Hematopoietic multipotent progenitor cell treated with erythropoietin and hydrocortisone succinate and interleukin-3 and kit ligand, for 4 days (in vitro differentiated cells): ENCODE measurements at places on chromosomes 1 and 21.

GRCh38 chr21:28485301-28486022 is 507.2 kb downstream of the LTN1 start:
- no peak for DNase-seq

- peak; percentile 90 for DNase-seq
Observed at GRCh38 chr1:207309745-207310273, 11.7 kb upstream of the CD55 start.

DNA sequence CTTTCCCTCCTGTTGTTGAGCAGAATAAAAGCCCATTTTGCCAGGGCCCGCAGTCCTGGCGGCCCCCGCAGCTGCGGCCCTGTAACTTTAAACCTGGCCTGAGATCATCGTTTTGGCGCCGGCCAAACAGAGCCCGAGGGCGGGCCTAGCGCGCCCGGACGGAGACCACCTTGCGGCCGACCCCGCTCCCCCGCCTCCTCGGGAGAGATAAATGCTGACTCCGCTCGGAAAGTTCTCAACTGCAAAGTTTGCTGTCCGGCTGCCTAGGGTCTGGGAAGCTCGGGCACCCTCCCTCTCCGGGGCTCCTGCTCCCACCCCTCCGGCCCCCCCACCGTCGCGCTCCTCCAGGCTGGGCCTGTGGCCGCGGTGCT is at the start of gene PDPN:
Gene PDPN, plus strand, starts transcription at position 238 of the 371 bp plus-strand sequence. CDS start 202 bp downstream, outside the sequence.
- DNase-seq, result no peak

GRCh38 chr1:17558541-17558940 is 19.0 kb downstream of the ARHGEF10L start:
- no peak for DNase-seq

- DNase-seq, result no peak
Observed at GRCh38 chr1:70819785-70820184, 227.8 kb downstream of the PTGER3 start.

- DNase-seq, result peak; percentile 90
Observed at GRCh38 chr1:179881642-179882252, 338 bp upstream of the TOR1AIP1 start.

- DNase-seq, result no peak
Observed at GRCh38 chr1:216306830-216307229, 116.4 kb downstream of the USH2A start.

GRCh38 chr1:40256401-40257084 is 1.5 kb upstream of the ZMPSTE24 start:
- DNase-seq, result no peak

GRCh38 chr1:86938450-86938849 is 24.0 kb downstream of the HS2ST1 start:
- DNase-seq, result no peak

DNA sequence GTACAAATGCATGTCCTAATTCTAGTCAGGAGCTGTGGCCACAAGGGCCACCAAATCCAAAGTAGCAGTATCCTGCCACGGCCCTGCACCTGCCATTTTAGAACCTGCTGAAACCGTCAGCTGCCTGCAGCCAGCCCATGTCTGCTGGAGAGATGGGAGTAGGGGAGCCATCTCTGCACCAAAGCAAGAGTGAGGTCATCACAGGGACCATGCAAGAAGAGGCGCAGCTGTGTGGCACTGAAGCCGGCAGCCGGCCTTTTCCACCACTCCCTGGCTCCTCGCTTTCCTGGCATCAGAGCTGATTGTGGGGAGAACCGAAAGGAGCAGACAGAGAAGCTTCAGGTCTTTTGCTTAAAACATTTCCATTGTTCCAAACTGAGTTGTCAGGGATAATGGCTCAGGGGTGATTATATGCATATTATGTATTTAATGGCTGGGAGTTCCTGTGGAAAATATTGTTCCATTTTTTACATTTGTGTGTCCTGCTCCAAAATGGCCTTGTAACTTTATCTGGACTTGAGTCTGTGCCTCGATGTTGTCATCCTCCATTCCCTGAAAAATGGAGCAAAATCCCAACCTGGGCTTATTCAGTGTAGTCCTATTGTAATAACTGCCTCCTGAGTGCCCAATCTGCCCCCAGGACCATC is 18.7 kb upstream of the NBL1 start:
- no peak for DNase-seq

DNA sequence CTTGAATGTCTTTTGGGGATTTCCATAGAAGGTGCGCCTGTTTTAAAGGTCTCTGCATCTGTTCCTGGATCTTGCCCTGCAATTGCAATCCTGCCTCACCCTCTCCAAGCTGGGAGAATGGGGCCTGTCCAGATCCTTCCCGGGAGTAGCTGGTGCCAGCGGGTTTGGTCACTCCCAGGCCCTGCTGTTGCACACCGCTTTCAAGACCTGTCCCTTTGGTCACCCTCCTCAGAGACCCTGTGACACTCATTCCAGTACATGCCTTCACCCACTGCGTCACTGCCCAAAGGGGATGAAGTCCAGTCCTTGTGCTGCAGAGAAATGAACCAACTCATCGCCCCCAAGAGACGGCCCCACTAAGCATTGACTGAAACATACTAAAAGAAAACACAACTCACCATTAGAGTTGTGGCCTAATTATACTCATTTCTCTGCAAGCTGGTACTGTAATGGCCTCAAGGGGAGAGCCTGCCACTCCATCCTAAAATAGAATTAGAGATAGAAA is 1.9 kb upstream of the IRF2BP2 start:
- no peak for DNase-seq

DNA sequence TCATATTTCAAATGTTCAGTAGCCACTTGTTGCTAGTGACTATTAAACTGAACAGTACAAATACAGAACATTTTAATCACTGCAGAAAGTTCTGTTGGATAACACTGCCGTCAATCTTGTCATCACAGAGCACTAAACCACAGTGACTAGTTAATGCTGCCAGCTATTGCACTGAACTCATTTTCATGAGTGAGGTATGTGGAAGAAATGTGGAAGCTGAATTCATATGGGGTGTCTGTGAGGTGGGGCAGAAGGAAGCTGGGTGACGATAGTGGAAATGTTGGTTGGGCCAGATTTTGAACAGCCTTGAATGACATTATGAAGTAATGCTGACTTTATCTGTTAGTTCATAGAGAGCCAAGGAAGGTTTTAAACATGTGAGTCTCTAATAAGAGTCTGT is 49.6 kb downstream of the OSBPL9 start:
- DNase-seq, result peak; percentile 65

- no peak for DNase-seq
Observed at GRCh38 chr21:36756527-36756926, 57.6 kb downstream of the SIM2 start.

DNA sequence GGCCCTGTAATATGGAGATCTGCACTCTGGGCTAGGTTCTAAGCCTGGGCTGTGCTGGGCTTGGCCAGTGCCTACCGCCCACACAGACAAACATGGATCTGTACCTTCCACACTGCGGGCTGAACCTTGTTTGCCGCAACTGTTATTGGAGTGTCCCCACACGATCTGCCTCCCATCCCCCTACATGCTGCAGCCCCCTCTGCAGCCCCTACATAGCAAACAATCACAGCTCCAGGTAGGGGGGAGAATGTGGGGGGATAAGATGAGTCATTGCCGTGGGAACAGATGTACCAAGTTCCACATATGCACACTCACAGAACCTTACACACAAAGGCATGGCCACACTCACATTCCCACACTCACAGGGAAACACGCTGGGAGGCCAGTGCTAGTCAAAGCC is 2.1 kb upstream of the HCRTR1 start:
- DNase-seq, result no peak

- DNase-seq, result no peak
Observed at GRCh38 chr1:160738271-160738670, 776 bp upstream of the SLAMF7 start.

DNA sequence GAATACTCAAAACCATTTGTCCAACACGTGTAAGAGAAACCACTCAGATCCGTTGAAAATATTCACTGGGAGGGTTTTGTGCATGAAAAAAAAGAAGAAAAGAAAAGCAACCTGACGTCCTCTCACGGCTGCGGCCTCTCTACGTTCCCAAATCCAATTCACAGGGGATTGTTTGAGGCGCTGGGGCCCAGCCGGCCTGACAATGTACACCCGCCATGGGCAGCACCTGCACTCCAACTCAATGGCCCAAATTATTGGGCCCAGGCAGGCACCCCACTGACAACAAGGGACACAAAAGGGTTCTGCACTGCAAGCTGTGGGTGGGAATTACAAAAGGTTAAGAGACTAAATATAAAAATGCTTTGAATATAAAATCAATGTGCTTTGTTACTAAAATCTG is 41.5 kb downstream of the MORN1 start:
- no peak for DNase-seq

GRCh38 chr1:110312188-110313121 is 26.7 kb upstream of the RBM15 start:
- DNase-seq, result peak; percentile 84

DNA sequence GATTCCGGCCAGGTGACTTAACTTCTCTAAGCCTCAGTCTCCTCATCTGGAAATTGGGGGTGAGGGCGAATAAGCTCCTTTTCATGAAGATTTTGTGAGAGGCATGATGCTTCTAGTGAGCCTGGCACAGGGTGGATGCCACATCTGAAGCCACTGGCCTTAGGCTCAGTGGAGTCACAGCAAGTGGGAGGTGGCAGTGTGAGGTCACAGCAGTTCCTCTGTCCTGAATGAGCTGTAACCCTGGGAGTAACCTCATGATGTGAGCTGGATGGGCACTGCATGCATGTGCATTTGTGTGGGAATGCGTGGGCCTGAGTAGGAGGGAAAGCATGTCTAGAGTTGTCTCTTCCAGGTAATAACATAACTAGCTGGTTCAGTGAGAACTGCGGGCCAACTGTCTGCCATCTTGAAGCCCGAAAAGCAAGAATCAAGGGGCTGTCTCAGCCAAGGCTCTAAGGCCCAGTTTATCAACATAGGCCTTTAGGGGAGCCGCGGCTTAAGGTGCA is 27.0 kb upstream of the HTR1D start:
- DNase-seq, result no peak

DNA sequence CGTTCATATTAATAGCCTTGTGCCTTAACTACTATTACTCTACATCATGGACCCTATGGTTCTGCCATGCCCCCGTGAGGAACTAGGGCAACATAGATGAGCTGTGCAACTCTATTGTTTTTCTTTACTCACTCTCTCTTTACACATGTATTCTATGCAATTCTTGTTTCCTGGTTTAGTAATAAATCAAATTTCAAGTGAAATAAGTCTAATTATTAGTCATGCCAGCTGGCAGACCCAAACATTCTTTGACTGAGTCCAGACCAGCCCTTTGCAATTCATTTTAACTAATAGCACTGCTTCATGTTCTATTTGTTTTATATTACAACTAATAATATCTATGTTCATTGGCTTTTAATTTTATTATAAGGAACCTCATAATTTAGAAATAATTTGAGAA is 789.3 kb upstream of the ADAMTS5 start:
- no peak for DNase-seq

DNA sequence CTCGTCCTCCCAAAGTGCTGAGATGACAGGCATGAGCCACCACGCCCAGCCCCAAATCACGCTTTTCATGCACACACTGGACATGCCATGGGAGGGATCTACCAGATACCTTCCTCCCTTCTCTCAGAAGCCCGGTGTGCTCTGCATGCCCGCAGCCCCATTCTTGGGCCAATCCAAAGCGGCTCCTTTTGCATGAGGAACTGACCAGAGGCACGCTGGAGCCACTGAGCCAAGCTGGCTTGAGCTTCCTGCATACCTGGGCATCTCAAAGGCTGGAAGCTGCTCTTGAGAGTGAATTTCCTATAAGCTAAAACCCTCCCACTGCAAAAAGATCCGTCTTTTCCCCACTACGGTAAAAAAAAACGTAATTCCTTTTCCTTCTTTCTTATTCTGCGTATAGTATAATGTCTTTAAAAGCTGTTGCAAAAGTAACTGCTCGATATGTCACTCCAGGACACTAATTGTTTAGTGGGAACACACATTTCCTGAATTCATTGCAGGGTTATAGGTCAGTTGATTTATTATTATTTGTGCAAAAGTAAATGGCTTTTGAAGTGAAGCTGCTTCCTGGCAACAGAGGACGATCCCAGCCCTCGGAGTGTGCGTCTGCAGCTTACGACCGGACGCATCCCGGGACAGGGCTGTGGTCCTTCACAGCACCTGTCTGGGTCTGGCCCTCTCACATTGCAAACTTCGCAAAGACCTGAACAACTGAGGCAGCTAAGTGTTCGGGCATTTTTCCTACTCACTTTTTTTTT is 61.8 kb upstream of the ETS2 start:
- DNase-seq, result no peak

DNA sequence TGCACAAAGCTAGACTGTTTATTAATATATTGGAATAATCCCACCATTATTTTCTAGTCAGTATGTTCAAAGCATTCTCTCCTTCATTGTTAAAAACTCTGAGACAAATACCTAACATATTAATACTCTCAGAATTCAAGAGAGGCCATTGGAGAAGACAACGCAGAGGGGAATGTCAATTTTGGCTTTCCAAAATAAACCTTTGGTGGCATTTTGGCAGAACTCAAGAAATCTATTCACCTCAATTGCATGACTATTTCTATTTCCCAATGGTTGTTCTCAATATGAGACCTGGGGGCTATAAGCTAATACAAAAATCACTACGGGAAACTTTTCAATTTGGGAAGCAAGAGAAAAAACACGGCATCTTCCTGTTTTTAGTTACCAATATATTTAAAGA is 58.5 kb downstream of the RUSC1 start:
- no peak for DNase-seq

DNA sequence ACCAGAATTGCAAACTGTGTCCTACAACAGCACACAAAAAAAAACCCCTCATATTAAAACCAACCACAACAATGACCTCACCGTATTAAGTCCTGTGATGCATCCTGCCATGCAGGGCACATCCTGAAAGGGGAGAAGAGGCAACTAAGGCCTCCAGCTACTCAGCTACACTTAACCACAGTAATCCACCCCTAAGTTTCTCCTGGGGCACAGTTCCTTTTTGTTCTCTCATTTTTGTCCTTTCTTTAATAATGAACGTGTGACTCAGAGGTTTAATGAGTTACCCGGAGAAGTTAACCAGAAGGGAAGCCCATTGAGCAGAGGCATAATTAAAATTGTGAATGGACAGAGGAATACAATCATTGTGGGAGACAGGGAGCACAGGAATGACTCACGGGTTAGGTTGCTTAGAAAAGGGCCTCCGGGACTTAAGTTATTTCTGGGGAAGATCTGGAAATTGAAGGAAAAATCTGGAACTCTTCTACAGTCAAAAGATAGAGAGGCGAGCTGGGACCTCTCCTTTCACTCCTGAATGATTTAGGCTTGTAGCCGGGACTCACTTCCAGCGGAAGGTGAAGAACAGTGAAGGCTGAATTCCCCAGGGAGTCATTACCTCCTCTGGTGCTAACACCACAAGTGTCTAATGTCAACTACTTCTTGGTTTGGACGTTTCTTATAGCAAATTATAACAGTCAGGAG is 36.9 kb upstream of the HIVEP3 start:
- DNase-seq, result peak; percentile 20
